ENCODE measurements at places on chromosomes 4 and X.

- peak; percentile 17 for DNase-seq
Observed at GRCh38 chrX:15973299-15973698, 118.7 kb upstream of the AP1S2 start.

- peak; percentile 31 for DNase-seq
Observed at GRCh38 chr4:145069361-145069760, 28.6 kb downstream of the ANAPC10 start.

GRCh38 chrX:9729171-9729885, 36.3 kb downstream of the GPR143 start:
- peak; percentile 1 for DNase-seq

DNA sequence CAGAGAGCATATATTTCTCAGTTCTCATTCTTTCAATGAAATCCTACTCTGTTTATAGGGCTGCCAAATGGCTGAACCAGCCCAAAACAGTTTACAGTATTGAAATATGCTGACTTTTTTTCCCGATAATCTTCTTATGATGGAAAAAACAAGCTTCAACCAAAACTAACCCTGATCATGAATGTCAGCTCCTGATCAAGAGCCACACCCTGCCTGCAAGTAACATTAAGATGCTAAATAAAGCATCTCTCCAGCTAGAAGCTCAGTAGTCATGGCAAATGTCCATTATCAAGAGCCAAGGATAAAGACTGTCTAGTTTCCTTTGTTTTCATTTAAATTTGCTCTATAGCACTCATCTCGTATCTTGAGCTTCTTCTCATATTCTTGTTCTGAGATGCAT, 136.0 kb downstream of the ADAMTS3 start:
- no peak for DNase-seq

- DNase-seq: peak; percentile 25
Observed at GRCh38 chr4:15956179-15956850, 6.7 kb downstream of the FGFBP2 start.
